ENCODE measurements at places on chromosomes 12 and 14.

GRCh38 chr12:30930238-30930637 is 3.7 kb downstream of the TSPAN11 start:
- no peaks in the 10 kb centered on the region for H3K36me3 ChIP-seq
- peaks cover 32% of the 10 kb centered on the region for H3K4me1 ChIP-seq
- peak overlapping the region; percentile 36 for H3K27ac ChIP-seq
- H3K4me3 ChIP-seq = no peak overlapping the region

GRCh38 chr14:50471838-50472465 is 60.4 kb downstream of the MAP4K5 start:
- H3K27ac ChIP-seq = no peak overlapping the region
- peaks cover 9% of the 10 kb centered on the region for H3K36me3 ChIP-seq
- H3K4me3 ChIP-seq = no peak overlapping the region
- DNase-seq = no peak
- H3K27me3 ChIP-seq = no peaks in the 10 kb centered on the region
- H3K4me1 ChIP-seq = no peaks in the 10 kb centered on the region

GRCh38 chr14:85533861-85534291 is 3.9 kb downstream of the FLRT2 start:
- H3K27ac ChIP-seq = peak overlapping the region; percentile 93
- no peaks in the 10 kb centered on the region for H3K36me3 ChIP-seq
- peaks cover 32% of the 10 kb centered on the region for H3K4me1 ChIP-seq
- H3K27me3 ChIP-seq = no peaks in the 10 kb centered on the region
- DNase-seq = peak; percentile 24

DNA sequence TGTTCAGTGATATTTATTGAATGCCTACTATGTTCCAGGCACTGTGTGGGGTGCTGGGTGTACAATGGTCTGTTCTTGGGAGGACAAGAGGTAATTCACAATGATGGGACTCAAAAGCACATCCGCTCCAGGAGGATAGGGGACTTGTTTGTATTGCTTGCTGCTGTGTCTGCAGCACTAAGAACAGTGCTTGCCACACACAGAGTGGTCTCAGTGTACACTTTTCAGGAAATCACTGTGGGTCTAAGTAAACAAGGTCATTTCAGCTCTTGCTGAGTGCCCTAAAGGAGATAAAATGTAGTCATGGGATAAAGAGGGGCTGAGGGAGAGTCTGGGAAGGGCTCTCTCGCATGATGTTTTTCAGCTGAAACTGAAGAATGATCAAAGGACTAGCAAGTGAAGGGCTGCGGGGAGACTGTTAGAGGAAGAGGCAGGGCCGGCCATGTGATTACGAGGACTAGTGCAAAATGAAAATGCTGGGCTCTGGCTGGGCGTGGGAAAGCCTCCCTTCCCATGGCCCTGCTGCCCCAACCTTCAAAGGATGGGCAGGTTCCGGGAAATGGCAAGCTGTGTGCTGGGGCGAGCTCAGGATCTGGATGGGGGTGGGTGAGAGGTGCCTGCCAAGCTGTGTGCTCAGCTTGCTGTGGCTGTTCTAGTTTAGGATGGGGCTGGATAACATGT is 39.1 kb downstream of the ADCK1 start:
- H3K4me1 ChIP-seq = no peaks in the 10 kb centered on the region
- no peak for DNase-seq
- H3K27ac ChIP-seq = no peak overlapping the region
- no peak overlapping the region for H3K4me3 ChIP-seq
- no peaks in the 10 kb centered on the region for H3K27me3 ChIP-seq
- H3K36me3 ChIP-seq = no peaks in the 10 kb centered on the region

- no peak for DNase-seq
- H3K4me1 ChIP-seq = no peaks in the 10 kb centered on the region
- H3K4me3 ChIP-seq = no peak overlapping the region
These were observed 10.1 kb downstream of the IL23A start for GRCh38 chr12:56348776-56349175.

DNA sequence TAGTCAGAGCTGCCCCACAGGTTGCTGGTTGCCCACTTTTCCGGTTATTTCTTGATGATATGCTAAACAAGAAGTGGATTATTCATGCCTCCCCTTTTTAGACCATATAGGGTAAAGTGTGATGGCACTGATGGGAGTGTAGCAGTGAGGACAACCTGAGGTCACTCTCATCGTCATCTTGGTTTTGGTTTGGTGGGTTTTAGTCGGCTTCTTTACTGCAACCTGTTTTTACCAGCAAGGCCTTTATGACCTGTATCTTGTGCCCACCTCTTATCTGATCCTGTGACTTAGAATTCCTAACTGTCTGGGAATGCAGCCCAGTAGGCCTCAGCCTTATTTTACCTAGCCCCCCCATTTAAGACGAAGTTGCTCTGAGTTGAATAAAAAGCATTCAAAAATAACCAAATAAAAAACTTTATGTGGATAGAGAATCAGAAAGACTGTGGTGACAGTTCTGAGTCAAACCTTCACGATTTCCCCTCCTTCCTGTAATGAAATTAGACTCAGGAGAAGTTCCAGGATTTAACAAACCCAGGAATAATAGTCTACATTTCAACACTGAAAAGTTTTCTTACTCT is 144.2 kb downstream of the PAWR start:
- H3K4me1 ChIP-seq = peaks cover 47% of the 10 kb centered on the region
- H3K4me3 ChIP-seq = no peak overlapping the region
- H3K27ac ChIP-seq = peak overlapping the region; percentile 99
- no peaks in the 10 kb centered on the region for H3K27me3 ChIP-seq
- no peak for DNase-seq

DNA sequence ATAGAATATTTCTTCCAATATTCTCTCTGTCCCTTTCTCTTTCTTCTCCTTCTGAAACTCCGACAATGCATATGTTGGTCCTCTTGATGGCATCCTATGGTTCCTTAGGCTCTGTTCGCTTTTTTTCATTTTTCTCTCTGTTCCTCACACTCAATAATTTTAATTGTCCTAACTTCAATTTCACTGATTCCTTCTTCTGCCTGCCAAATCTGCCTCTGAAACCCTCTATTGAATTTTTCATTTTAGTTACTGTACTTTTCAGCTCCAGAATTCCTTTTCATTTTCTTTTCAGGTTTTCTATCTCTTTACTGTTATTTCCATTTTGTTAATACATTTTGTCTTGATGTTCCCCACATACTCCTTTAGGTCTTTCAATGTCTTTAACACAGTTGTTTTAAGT is 67.0 kb upstream of the TTC7B start:
- no peaks in the 10 kb centered on the region for H3K36me3 ChIP-seq
- no peak overlapping the region for H3K27ac ChIP-seq
- no peaks in the 10 kb centered on the region for H3K27me3 ChIP-seq
- no peaks in the 10 kb centered on the region for H3K4me1 ChIP-seq

DNA sequence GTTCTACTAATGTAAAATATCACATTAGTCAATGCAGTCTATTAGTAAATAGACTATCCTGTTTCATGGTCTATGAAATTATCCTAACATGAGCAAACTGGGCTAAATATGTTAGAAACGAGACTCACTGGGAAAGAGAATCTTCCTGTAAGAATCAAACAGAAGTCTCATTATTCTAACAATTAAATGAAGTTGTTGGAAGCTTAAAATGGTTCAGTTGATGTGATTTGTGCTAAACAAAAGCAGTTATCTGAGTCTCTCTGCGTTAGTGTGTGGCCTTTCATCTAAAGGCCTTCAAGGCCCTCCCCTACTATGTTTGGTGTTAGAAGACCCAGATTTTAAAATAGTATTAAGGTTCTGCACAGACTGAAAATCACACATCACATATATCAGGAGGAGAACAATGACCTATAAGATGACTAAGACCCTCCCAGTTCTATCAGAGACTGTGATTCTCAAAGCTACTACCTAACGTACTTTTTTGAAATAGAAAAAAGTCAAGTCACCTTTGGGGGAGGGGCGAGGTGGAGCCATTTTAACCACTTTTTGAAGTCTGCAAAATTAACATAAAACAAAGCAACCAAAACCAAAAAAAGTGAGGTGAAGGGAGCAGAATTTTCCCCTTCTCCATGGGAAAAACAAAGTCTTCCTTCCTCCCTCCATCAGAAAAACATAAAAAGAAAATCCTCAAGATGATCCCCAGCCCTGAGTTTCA is 82.3 kb downstream of the DENND5B start:
- H3K36me3 ChIP-seq = no peaks in the 10 kb centered on the region
- H3K27me3 ChIP-seq = no peaks in the 10 kb centered on the region
- H3K4me1 ChIP-seq = peaks cover 24% of the 10 kb centered on the region
- H3K27ac ChIP-seq = peak overlapping the region; percentile 82
- DNase-seq = no peak

All from endothelial cell of umbilical vein (primary cell).